ENCODE measurements at places on chromosomes 5 and 9.
A peak's percentile ranks its signal among the peaks of the same experiment; 100 is the strongest.

- no peak for DNase-seq
Observed at GRCh38 chr5:160240350-160240749, 11.0 kb downstream of the FABP6 start.

- no peak for DNase-seq
Observed at GRCh38 chr9:33924978-33925797, 108.2 kb downstream of the UBE2R2 start.

DNA sequence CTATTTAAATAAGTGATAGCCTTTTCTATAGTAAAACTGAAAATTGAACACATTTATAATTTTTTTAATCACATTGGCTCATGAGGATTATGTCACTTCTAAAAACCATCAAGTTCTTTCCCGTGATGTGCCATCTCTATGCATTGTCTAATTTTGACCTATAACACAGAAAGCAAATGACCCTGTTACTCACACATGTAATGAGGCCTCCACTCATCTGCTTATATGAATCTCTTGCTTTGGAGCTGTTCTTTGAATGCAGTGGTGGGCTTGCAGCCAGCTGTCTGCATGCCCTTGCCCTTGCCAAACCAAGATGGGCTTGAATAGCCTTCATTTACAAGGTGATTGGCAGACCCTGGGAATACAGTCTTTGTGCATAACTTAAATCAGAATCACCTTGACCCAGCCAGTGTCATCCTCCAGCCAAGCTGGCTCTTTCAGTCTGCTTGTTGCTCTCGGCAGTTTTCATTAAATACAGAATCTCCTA is 163.2 kb downstream of the TRIO start:
- no peak for DNase-seq

GRCh38 chr9:83971485-83971884 is 8.5 kb downstream of the HNRNPK start:
- DNase-seq, result no peak

DNA sequence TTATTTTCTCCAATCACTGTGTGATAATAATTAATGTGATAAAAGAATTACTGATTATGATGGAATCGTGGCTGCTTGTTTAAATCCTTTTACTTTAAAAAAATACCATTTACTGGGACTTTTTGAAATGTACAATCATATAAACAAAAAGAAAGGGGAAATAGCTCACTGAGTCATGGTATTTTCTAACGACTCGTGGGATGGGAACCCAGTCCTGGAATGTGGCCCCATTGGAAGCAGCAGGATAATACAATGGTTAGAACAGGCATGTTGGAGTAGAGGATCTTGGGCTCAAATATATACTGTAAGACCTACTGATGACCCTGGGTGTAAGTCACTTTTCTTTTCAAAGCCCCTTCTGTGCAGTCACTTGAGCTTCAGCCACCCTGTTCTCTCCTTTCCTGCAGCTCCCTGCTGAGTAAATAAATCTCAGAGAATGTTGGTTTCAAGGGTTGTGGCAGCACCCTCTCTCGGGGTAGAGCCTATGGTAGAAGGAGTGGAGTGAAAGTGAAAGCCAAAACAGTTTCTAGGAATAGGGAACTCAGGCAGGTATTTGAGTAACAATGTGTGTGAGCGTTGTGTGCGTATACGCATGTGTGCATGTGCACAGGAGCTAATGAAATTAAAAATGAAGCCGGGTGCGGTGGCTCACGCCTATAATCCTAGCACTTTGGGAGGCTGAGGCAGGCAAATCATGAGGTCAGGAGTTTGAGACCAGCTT is 40.8 kb upstream of the LARP1 start:
- DNase-seq, result no peak

- no peak for DNase-seq
Observed at GRCh38 chr5:158658446-158659230, 441.1 kb downstream of the EBF1 start.

GRCh38 chr5:627840-628239 is 15.7 kb downstream of the CEP72 start:
- DNase-seq, result no peak

DNA sequence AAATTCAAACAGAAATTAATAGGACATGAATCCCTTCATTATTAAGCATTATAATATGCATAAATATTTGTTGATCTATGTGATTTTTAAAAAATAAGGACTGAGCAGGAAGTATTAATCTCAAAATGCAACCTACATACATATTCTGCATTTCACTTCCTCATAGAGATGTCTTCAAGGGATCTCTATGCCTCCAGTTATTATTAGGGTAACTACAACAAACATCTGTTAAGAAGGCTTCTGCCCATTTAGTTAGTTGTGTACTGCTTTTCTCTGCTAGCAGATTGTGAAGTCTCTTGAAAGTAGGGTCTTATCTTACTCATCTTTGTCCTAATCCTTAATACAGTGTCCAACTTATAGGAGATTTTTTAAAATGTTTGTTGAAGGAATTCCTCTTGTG is 414.1 kb downstream of the ACTL7B start:
- no peak for DNase-seq

DNA sequence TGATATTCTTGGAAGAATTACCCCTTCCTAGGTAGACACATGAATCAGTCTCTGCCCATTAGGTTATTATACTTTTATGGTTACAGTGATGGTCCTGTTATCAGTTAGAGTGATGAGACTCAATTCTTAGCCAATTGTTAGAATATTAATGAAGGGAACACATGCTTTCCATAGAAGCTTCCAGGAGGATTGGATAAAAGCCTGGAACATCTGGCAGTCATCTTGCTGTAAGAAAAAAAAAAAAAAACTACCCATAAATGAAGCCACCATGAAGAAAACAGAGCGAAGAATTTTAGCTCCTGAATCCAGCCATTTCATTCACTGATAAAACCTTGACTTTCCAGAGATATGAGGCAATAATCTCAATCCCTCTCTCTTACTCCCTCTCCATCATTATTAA is 262.5 kb upstream of the GRIN3A start:
- DNase-seq, result no peak

DNA sequence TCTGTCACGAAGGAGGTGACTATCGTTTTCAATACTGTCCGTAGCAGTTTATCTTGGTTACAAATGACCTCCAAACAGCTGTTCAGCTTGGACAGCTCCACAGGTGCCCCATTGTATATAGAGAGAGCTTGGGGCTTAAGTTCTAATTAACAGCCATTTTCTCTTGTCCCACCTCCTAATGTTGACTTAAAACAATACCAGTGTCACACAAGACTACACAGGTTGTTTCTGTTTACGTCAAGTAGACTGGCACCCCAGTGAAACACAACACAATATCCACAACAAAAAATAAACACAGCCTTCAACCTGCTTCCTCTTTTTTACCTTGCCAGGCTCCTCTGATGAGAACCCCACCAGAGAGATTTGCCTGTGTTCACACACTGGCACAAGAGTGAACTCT is 39.8 kb upstream of the TLE1 start:
- no peak for DNase-seq

GRCh38 chr9:137458194-137459151 is 661 bp downstream of the NSMF start:
- DNase-seq, result no peak

- no peak for DNase-seq
Observed at GRCh38 chr9:36140086-36141084, 3.9 kb downstream of the GLIPR2 start.

DNA sequence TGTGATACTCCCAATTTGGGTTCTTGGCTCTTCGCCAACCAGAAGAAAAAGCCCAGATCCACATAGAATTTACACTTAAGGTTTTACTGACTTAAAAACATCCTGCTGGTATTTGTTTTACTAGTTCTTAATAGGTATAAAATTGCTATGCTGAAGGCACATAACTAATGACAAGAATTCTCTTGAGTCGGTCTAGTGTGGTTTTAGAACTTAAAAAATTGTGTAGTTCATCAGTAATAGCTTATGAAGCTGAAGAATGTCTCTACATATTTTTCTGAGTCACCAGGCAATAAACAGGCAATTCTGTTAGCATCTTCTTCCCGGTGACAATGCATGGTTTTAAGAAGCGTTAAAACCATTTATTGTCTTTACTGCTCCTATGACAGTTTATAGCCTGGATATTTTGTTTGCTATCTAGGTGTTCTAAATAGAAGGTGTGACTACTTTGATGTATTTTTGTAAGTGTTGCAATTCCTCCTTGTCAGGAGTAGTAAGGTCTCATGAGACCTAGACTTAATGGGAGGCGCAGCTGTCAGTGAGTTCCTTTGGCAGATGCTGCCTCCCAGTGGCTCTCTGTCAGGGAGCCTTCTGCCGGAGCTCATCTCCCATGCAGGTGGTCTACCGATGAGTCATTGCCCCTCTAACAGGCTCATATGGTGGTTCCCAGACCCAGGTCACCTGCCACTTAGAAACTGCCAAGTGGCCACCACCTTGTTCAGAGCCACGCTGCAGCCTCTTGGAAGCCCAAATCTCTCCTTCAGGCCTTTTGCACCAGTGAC is 173.8 kb downstream of the MAST4 start:
- DNase-seq, result peak; percentile 24

DNA sequence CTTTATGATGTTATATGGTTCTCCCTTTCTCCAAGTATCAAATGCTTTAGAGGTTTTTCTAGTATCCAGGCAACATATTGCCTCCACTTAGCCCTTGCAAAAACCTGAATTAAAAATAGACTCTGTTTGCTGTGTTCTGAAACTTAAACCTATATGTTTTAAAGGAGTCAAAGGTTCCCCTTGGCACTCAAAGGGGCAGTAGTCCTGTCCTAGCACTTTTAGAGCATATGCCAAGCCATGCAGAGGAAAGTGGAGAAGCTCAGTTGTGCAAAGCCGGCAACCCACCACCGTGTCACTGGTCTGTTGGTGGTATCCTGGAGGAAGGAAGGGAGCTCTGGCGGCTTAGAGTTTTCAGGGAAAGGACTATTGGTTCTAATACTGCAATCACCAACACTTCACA is 154.3 kb downstream of the PIP5K1B start:
- DNase-seq, result no peak

GRCh38 chr5:17115855-17116254 is 101.6 kb upstream of the BASP1 start:
- no peak for DNase-seq

DNA sequence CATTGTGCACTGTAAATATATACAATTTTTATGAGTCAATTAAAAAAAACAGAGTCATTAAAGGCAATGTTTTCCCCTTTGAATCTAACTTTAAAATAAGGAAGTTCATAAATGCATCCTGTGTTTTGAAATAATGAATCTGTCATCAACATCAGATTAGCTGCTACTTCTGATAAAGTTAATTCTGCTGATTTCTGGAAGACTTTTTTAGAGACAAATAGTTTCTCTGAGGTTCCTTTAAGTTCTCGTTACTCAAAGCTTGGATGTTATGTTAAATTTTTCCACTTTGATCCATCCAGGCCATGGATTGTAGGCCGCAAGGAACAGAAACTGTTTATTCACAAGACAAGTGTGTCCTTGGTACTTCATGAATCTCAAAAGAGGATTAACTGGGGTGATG is 115.5 kb downstream of the CARTPT start:
- no peak for DNase-seq

GRCh38 chr5:35816881-35817521 is 39.7 kb upstream of the IL7R start:
- no peak for DNase-seq

DNA sequence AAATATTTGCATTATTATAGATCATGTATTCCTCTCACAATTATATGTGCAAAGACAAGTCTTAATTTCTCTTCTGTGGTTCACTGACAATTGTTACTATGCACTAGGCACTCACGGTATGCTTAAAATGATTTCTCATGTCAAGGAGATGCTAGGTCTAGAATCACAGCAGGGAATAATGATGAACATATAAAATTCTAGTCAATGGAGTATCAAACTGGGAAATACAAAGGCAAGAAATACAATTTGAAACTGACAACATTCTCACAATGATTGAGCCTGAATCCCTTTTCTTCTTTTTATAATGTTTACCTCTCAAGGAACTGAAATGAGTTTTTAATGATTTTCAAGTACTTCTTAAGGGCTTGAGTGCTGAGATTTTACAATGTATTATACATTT is 302.3 kb upstream of the GRAMD2B start:
- no peak for DNase-seq

DNA sequence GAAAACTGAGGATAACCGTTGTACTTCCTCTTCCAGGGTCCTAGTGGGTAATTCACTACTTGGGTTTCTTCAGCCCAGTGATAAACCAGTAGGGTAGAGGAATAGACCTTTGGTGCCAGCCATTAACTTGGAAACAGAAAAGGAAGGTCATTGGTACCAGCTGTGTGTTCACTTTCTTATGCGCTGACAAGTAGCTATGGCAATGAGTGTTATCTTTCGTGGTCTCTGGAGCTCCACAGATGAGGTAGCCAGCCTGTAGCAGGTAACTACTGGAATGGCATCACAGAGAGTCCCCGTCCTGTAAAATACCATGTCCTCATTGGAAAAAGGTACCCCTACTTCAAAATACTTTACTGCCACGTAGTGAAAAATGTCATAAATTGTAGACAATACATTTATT is 2.3 kb downstream of the UHRF2 start:
- DNase-seq, result no peak

- DNase-seq, result no peak
Observed at GRCh38 chr5:109619606-109620005, 70.1 kb upstream of the MAN2A1 start.

DNA sequence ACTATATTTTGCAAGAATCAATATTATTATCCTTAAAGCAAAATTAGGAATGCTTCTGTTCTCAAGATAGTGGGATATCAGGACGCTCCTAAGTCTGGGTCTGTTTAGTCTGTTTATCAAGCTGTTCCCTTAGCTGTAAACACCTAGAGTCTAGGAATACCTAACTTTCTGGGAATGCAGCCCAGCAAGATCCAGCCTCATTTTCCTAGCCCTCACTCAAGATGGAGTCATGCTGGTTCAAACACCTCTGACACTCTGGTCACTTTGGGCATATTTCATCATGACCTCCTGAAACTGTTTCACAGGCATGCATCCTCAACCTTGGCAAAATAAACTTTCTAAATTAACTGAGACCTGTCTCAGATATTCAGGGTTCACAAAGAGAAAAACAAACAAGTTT is 14.4 kb upstream of the MRPS30 start:
- DNase-seq, result no peak

GRCh38 chr9:23764219-23764618 is 61.8 kb downstream of the ELAVL2 start:
- no peak for DNase-seq

DNA sequence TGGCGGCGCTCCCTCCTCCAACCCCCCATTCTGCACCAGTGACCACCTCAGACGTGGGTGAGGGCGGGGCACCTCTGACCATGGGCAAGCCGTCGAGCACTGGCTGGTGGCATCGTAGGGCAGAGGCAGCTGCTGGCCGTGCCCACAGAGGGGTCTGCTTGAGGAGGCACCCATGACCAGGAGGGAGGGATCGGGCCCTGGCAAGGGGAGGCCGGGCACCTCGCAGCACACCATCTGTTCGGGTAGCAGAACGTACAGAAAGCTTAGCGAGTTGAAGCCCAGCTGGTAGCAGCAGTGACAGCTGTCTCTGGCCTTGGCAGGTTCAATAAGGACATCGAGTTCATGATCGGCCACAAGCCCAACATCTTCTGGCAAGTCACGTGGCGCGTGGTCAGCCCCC is 4.3 kb upstream of the SLC6A18 start:
- DNase-seq, result no peak

DNA sequence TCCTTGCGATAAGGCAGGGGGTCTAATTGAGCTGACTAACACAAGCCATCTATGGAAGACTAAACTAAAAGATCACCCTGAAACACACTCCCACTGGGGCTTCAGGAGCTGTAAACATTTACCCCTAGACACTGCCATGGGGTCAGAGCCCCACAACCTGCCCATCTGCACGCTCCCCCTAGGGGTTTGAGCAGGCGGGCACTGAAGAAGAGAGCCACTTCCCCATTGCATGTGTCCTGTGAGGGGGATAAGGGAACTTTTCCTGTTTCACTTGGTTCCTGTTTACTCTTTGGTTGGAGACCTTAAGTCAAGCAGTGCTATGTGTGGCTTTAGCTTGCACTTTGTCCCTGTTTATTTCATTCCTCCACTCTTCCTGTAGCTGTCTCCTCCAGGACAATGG is 1929.5 kb upstream of the CDH9 start:
- no peak for DNase-seq

Measured in stimulated activated CD8-positive, alpha-beta memory T cell treated with anti-CD3 and anti-CD28 coated beads, Interleukin-4, amount 100 ng/mL, for 48 hours (primary cell).